BE2C (cell line): ENCODE measurements at places on chromosomes 7 and 10.
A peak's percentile ranks its signal among the peaks of the same experiment; 100 is the strongest.

DNA sequence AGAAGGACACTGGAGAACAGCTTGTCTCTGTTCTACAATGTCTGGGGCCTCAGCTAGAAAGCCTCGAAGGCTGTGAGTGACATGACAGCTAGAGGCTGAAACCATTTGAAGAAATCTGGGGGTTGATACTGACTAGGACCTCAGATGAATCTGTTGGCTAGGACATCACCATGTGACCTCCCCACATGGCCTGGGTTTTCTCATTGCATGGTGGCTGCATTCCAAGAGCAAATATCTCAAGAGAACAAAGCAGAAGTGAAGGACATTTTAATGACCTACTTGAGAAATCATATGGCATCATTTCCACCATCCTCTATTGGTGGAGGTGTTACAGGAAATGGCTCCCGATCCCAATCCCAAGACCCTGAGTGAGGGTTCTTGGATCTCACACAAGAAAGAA lies 450.6 kb upstream of the AUTS2 start:
- DNase-seq: no peak

DNA sequence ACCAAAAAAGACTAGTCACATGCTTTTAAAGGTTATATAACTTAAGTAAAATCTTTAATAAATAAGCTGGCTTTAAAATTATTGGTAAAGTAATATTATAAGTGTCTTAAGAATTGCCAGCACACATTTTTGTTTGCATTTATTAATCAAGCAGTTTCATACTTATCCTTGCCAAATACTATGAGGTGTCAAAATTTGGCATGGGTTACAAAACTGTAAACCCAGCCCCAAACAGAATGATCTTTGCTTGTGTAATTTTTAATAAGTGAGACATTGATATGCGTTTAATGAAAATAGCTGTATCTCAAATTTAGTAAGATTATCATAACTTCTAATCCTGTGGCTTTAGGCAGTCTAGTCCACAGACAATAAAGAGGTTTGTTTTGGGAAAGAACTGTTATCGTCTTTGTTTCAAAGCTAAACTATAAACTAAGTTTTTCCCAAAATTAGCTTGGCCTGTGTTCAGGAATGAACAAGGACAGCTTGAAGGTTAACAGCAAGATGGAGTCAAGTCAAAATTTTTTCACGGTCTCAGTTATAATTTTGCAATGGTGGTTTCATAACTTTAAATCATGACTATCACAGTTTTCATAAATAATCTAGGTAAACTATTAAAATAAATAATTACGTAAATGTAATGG lies 72.8 kb downstream of the ST8SIA6 start:
- no peak for DNase-seq

- DNase-seq: no peak
These were observed 174.6 kb downstream of the CCDC71L start for GRCh38 chr7:106486331-106486730.

DNA sequence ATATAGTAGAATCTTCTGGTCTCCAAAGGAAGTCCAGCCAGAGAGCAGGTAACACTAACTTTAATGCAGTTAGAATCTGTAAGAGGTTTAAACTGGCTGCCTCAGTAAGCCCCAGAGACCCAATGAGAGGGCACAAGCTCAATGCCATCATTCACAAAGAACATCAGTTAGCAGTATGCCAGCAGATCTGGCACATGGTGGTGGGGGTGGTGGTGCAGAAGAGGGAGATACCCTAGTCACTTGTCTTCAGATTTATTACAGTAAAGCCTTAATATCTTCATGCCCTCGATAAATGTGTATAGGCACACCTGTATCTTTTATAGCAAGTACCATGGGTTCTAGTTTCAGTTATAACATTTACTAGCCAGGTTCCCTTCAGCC lies 86.2 kb downstream of the SORBS1 start:
- no peak for DNase-seq

GRCh38 chr7:11416641-11417458 lies 415.1 kb downstream of the THSD7A start:
- DNase-seq: no peak

GRCh38 chr7:11970132-11970531 lies 138.1 kb upstream of the THSD7A start:
- DNase-seq: no peak

GRCh38 chr10:68334672-68335467 lies 2.1 kb upstream of the PBLD start:
- no peak for DNase-seq

- no peak for DNase-seq
These were observed 219.0 kb downstream of the GLRX3 start for GRCh38 chr10:130354976-130355795.

GRCh38 chr10:70974920-70975319 lies 86.6 kb upstream of the PCBD1 start:
- DNase-seq: no peak

- no peak for DNase-seq
These were observed 98.4 kb downstream of the ADARB2 start for GRCh38 chr10:1638889-1639419.

DNA sequence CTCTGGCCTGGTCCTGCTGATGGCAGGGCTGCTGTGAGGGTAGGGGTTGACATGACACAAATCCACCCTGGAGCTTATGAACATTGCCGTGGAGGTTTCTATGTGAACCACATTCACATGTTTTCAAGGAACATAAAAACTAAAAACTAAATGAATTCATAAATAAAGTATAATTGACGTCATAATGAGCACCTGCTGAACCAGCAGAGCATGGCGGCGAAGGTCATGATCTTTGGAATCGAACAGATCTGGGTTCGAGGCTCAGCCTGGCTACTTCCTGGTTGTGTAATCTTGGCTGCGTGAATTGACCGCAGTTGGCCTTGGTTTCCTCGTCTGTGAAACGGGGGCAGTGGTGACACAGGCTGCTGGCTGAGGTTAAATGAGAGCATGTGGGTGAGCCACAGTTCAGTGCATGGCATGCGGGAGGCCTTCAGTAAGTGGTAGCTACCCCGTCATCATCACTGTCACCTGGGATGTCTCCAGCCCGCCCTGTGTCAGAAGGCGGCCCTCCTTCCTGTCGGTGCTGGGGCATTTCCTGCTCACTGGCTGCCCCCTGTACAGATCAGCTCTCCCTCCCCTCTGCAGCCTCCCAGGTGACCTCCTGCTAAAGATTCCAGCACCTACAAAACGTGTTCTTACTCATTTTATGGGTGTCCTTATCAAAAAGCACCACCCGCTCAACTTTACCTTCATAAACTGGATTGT lies 190.3 kb upstream of the SHH start:
- DNase-seq: no peak

GRCh38 chr7:79453558-79454360 lies at the start of gene MAGI2:
Gene MAGI2 (minus strand): TSS chr7:79453667. CDS start chr7:79453320, 347 bp downstream.
- peak; percentile 76 for DNase-seq

- no peak for DNase-seq
These were observed 62.2 kb downstream of the XPNPEP1 start for GRCh38 chr10:109861081-109861480.

- DNase-seq: no peak
These were observed 182.2 kb downstream of the ADK start for GRCh38 chr10:74333174-74333573.

GRCh38 chr10:125203186-125203800 lies 42.9 kb upstream of the CTBP2 start:
- no peak for DNase-seq

DNA sequence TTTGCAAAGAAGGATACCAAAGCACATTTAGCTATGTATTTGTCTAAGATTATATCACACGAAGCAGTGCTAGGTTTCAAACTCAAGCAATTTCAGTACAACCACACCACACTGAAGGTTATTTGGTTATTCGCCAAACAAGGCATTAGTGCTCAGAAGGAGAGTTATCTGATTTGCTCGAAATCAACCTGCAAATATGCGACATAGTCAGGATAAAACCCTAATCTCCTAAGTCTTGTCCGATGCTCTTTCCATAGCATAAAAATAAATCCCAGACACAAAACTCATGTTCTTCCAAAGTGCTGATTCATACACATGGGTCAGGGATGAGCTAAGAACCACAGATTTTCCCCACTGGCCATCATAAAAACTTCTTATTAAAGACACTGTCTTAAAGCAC lies 1288.0 kb upstream of the SORCS1 start:
- DNase-seq: no peak

GRCh38 chr10:77456414-77456813 lies 181.2 kb downstream of the KCNMA1 start:
- DNase-seq: peak; percentile 62

DNA sequence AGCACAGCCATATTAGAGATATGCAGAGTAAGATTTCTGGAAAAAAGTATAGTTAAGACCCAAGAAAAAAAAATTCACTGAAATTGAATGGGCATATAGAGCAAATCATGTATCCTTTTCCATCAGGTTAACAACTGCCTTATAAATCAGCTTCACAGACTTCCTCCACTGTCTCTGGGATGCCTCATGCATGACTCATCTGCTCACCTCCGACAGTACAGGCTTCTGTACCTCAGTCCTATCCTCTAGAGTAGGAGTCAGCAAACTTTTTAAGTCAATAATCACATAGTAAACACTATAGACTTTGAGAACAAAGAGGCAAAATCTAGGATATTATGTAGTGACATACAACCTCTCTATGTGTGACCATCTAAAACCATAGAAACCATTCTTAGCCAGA lies 211.6 kb upstream of the SP8 start:
- DNase-seq: no peak

DNA sequence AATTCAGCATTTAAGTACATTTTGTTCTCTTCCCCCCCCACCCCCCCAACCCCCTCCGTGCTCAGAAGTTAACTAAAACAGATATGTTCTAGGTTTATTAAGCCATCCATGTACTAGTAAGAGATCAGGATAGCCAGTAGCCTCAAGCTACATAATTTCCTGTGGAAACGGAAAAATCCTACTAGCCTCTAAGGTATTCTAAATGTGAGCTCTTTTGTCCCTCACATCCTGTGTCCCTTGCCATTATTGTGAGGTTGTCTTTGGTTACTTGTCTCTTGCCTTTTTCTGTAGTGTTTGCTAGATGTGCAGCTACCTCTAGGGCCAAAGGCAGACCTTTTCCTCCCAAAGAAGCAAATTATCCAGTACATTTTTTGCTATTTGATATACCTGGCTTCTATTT lies 92.1 kb downstream of the BTRC start:
- DNase-seq: no peak

GRCh38 chr7:39554583-39555165 lies 11.5 kb upstream of the YAE1 start:
- no peak for DNase-seq

DNA sequence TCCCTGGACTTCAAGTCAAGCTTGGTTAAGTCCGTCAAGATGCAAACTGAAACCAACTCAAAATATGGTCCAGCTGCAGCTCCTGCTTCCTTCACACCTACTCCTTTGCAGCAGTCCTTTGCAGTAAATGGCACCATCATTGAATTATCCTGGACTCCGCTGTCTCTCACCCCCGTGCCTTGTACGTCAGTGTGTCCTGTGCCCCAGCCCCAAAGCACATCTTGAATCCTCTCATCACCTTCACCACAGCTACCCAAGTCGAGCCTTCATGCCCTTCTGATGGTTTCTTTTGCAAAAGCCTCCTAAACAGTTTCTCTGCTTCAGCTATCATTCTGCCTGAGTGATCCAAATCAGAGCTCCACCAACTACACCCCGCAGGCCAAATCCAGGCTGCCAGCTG lies 88.4 kb upstream of the LEP start:
- no peak for DNase-seq

- no peak for DNase-seq
These were observed 20.7 kb downstream of the PLPP4 start for GRCh38 chr10:120477743-120478141.

DNA sequence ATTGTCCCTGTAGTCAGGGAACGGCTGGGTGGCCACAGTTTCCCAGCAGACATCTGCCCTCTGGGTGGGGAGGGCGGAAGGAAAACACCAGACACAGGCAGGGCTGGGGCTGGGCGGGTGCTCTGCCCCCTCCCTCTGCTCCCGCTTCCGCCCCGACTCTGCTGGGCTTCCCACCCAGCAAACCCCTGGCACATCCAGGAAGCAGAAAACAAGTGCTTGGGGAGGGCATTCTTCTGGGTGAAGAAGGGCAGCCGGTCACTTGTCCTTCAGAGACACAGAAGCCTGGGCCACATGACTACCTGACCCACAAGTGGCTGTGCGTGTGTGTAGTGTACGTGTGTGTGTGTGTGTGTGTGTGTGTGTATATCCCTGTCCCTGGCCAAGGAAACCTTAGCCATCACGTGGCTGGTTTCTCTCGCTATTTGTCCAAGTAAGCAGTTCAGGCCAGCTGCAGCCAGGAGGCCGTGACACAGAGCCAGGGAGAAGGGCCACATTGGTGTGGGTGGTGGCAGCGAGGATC lies 77.9 kb downstream of the ZMIZ1 start:
- DNase-seq: no peak

- DNase-seq: no peak
These were observed 70.3 kb upstream of the LRGUK start for GRCh38 chr7:134056816-134057215.

DNA sequence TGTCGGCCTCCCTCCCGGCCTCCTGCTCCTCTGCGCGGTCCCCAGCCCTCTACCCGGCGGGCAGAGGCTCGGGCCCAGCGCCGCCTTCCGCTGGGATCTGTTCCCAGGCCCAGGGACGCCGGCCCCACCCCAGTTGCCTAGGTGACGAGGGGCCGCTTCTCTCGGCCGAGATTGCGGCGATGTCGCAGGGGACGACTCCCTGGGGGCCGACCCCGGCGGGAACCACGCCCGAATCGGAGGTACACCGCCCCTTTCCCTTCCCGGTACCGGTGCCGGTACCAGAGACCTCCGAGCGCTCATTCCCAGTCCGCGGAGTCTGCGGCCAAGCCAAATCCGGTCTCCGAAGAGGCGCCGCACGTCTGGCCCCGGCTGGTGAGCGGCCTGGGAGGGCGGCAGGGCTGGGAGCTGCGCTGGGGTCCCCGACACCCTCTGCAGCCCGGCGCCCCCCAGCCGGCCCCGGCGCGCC lies at the start of gene CABCOCO1:
TSS of gene CABCOCO1 (plus strand) at position 136 of the 466 bp plus-strand sequence. CDS start at position 180, 44 bp downstream.
- DNase-seq: no peak

DNA sequence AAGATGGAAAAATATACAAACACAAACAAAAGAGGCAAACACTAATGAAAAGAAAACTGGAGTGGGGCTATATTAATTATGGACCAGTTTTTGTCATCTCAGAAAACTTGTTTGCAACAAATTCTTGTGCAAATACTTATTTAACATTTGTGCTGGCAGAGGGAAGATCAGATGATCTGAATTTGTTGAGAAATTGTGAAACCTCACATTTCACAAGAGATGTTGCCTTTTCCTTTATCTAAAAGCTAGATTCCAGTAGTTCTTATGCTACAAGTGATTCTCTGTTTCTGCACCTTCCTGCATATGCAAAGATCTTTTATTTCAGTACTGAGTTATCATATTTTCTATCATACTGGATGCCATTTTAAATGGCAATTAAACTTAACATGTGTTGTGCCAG lies 320.7 kb downstream of the SUGCT start:
- DNase-seq: no peak

DNA sequence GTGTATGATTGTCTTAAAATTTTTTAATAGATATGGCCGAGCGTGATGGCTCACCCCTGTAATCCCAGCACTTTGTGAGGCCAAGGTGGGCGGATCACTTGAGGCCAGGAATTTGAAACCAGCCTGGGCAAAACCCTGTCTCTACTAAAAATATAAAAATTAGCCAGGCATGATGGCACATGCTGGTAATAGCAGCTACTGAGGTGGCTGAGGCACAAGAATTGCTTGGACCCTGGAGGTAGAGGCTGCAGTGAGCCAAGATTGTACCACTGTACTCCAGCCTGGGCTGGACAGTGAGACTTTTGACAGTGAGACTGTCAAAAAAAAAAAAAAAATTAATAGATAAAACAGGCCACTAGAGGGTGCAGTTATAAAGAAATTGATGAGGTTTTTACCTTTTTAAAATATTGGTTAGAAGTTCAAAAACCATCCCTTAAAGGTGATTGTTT lies 20.5 kb downstream of the NOM1 start:
- no peak for DNase-seq

GRCh38 chr10:65861249-65861648 lies 1064.6 kb upstream of the LRRTM3 start:
- DNase-seq: no peak
